Activated CD4-positive, alpha-beta T cell treated with anti-CD3 and anti-CD28 coated beads, Interleukin-2, amount 50 U/mL, for 4 hours (primary cell): ENCODE measurements at places on chromosomes 3 and 15.
A peak's percentile ranks its signal among the peaks of the same experiment; 100 is the strongest.

- no peak for DNase-seq
These were observed 234.4 kb upstream of the TBL1XR1 start for GRCh38 chr3:177431525-177432176.

DNA sequence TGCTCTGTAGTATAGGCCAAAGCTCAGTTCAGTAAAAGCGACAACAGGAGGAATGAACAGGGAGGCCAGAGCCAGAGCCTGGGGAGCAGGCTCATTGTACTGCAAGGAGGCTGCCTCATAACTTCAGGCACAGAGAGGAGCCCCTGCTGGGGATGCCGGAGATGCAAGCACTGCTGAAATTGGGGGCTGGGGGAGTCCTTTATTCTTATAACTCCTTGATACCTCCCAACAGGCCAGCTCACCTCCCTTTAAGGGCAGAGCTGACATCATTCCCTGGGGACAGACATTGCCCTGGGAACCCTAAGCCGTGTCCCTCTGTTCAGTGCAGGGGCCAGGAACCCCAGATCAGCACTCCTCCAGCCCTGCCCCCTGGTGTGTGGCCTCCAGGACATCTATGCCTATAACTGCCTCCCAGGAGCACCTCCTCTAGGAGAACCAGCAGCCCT lies 83.8 kb upstream of the MRPS22 start:
- no peak for DNase-seq

- DNase-seq = no peak
These were observed 6.6 kb downstream of the ISG20 start for GRCh38 chr15:88645171-88646087.

GRCh38 chr15:74983725-74984231 lies 11.6 kb upstream of the SCAMP5 start:
- peak; percentile 10 for DNase-seq

DNA sequence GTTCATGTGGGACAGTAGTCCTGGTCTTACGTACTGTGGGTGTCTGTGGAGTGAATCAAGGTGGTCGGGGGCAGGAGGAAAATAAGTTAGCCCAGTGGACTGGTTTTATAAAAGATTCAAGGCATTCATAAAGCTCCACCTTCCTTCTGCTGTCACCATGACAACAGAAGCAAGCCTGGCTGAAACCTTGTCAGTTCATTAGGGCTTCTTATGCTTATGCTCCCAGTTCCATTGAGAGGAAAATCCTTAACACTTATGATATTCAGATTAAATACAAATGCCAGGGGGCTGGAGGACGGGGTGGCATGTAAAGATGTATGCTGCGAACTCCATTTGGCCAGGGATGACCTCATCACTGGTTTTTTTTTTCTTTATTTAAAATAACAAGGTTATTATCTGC lies 283.1 kb upstream of the ATP10A start:
- DNase-seq = no peak

- DNase-seq = no peak
These were observed 47.2 kb downstream of the TTC23 start for GRCh38 chr15:99202176-99202552.

DNA sequence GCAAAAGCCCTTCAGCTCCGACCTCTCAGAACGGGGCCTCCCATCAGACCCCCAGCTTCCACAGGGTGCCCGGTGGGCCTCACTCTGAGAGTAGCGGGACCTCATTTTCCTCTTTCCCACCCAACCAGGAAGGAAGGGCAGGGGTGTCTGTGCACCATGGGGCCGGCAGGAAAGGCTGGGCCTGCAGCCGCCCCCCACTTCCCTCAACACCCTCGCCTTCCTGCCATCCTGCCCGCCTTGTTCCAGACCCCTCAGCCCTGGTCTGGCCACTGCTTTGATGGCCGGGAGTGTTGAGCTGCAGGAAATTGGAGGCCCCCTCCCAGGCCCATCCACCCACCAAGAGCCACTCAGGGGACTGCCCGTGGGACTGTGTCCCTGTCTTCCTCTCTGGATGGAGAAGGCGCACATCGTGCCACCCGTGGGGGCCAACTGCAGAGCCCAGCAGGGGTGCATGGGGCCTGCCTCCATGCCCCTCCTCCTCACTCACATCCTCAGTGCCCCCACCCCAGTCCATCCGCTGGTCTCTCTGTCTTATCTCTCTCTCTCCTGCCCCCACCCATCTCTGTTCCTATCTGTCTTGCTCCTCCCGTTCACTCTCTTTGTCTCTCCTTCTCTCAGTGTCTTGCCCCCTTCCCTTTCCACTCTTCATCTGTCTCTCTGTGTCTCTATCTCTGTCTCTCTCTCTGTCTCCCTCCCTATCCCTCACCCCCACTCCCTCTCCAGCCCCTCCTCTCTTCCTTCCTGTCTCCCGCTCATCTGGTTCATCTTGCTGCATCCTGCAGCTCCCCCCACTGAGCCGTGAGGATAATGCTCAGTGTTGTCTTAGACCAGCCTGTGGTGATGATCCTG lies 1.8 kb upstream of the PLXND1 start:
- DNase-seq = no peak

- no peak for DNase-seq
These were observed 87.8 kb upstream of the PLXND1 start for GRCh38 chr3:129694228-129694627.

- DNase-seq = no peak
These were observed 4.0 kb downstream of the STX19 start for GRCh38 chr3:94024385-94024784.

- DNase-seq = no peak
These were observed 129.2 kb upstream of the SUCLG2 start for GRCh38 chr3:67783281-67784250.

GRCh38 chr3:12323237-12323636 lies 34.4 kb downstream of the PPARG start:
- no peak for DNase-seq

DNA sequence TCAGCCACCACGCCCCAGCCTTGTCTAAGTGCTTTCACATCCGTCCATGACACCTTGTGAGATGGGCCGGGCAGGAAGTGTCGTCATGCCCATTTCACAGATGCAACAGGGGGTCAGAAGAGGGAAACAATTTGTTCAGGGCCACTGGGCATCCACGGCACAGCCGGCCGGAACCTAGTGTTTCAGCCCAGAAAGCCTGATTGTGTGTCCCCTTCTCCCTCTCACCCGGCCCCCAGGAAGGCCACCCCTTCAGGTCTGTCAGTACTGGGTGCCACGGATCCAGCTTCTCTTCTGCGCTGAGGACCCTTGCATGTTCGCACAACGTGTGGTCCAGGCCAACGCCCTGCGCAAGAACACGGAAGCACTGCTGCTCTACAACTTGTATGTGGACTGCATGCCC lies 15.8 kb downstream of the DNAH1 start:
- no peak for DNase-seq

DNA sequence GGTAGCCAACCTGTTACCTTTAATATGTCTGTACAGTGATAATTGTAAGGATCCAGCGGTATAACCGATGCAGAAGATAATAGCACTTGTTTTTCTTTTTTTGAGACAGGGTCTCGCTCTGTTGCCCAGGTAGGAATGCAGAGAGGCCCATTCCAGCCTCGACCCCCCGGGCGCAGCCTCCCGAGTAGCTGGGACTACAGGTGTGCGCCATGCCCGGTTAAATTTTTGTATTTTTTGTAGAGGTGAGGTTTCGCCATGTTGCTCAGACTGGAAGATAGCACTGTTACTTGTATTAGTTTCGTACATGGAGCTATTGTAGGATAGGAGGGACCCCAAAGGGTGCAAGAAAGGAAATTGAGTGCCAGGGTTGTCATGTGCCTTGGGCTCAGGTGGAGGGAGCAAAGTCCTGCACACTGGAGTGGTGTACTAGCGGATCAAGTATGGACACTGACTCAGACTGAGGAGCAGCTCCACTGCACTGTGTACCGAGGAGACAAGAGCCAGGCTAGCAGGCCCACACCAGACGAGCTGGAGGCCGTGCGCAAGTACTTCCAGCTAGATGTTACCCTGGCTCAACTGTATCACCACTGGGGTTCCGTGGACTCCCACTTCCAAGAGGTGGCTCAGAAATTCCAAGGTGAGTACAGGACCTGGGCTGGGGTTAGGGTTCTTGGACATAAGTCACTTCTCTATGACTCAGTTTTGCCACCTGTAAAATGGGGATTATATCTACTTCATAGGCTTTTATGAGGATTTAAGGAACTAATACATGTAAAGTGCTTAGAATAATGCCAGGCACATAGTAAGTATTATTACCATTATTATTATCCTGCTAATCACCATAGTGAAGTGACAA lies 1.0 kb downstream of the OGG1 start:
- no peak for DNase-seq

DNA sequence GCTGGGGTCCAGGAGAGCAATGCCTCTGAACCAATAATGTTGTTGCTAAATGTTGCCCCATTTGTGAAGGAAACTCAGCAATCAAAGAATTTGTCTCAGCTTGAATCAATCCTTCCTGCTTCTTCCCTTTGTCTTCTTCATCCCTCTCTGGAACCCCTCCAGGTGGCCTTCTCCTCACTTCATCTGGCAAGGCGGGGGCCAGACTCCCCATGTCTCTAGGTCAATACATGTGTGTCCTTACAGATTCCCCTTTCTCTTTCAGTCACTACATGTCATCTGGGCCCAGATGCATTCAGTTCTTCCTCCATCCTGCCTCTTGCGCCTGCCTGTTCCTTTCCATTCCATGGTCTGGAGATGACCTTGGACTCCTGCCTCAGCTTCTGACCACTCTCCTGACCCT lies 8.0 kb upstream of the LTF start:
- DNase-seq = no peak

GRCh38 chr15:73362900-73363299 lies 5.9 kb downstream of the HCN4 start:
- no peak for DNase-seq

GRCh38 chr3:38711321-38711720 lies 61.8 kb upstream of the SCN5A start:
- no peak for DNase-seq

GRCh38 chr3:133742351-133743091 lies 3.7 kb upstream of the TF start:
- DNase-seq = no peak

DNA sequence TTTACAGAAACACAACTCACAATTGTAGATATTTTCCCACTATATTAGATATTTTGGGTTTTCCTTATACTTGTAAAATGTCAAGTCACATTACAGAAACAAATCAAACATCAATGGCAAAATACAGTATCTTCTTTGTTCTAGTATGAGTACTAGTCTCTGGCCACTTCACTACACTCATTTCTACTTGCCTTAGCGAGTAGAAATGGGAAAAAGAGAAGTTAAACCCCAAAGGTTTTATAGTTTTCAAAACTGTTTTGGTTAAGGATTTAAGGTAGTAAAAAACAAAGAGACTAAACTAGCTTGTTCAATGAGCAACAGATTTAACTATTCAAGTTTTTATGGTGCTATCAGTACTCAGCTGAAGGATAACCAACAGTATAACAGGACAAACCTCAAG lies 81.7 kb downstream of the BTD start:
- no peak for DNase-seq
